GM12878 (cell line): ENCODE measurements at places on chromosomes 4 and X. TPM values are rescaled to one million over a fixed set of nuclear protein-coding genes. Genes with fewer than 3 reads are reported as not detected.

The P2RY4 gene
- not detected in 2 replicates for polyA plus RNA-seq

The MTMR8 gene
- polyA plus RNA-seq: 2.8 and 4.0 TPM in 2 replicates

The NUDT11 gene
- not detected in 2 replicates for polyA plus RNA-seq

The MAD2L1 gene
- polyA plus RNA-seq: 243 and 261 TPM in 2 replicates

The CT45A5 gene
- polyA plus RNA-seq: not detected in 2 replicates

The NLRP2B gene
- not detected in 2 replicates for polyA plus RNA-seq
